Uterus (tissue), 4 donors: ENCODE measurements at places on chromosomes 5 and 9. TPM values are rescaled to one million over a fixed set of nuclear protein-coding genes. Genes with fewer than 3 reads are reported as not detected.

GRCh38 chr5:145429170-145429569 lies 406.0 kb downstream of the PRELID2 start:
- no peak for DNase-seq

Gene SPINK7
- not detected for total RNA-seq

- no peak for DNase-seq
These were observed 5.8 kb downstream of the TMEM268 start for GRCh38 chr9:114616684-114617520.

Gene PARP8
- 23.2 TPM for total RNA-seq

Gene CER1
- total RNA-seq: 0.61 TPM

- no peak for DNase-seq
These were observed 947.0 kb downstream of the NR2F1-AS1 start for GRCh38 chr5:92633875-92634487.

Gene HTR1A
- total RNA-seq: not detected

Gene TMEM171
- not detected for total RNA-seq
